CD14-positive monocyte (primary cell): ENCODE measurements at places on chromosomes 5 and 9.
A peak's percentile ranks its signal among the peaks of the same experiment; 100 is the strongest.

DNA sequence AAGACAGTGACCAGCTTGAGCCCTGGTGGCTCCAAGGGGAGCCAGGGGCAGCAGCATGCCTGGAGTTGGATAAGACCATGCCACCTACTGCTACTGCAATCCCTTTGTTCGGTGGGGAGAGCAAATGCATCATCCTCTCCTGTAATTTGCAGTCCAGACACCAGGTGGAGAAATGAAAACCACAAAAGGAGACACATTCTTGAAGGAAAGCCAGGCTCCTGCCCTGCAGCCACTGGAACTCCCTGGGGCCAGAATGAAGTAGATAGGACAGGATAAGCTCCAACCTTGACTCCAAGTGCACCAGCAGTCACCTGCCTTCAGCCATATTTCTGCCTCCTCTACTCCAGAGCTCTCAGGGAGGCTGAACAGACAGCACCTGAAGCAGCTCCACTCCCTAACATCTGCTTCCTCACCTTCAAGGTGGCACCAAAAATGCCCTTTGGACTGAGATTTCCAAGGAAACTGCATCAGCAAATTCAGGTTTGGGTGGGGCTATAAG, 65.1 kb upstream of the IQGAP2 start:
- peak; percentile 47 for DNase-seq

GRCh38 chr5:114477816-114478334, 116.0 kb downstream of the KCNN2 start:
- no peak for DNase-seq

- no peak for DNase-seq
Measured at GRCh38 chr5:19608444-19609002, 379.5 kb downstream of the CDH18 start.

DNA sequence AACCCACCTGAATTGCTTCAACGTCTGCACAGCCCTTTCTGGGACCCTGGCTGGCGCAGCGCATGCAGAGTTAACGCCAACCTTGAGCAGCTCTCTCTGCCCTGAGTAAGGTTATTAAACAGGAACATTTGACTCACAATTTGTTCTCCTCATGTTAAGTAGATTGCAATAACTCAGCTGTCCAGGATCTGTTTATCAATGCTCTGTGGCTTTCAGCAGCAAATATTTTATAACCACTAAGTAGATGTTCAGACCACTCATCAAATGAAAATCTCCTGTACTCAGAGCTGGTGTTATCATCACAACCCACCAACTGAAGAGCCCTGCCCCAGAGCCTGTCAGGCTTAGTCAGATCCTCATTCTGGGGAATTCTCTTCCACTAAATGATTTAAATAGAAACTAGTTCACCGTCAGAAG, 403.0 kb downstream of the ZNF608 start:
- DNase-seq, result no peak

DNA sequence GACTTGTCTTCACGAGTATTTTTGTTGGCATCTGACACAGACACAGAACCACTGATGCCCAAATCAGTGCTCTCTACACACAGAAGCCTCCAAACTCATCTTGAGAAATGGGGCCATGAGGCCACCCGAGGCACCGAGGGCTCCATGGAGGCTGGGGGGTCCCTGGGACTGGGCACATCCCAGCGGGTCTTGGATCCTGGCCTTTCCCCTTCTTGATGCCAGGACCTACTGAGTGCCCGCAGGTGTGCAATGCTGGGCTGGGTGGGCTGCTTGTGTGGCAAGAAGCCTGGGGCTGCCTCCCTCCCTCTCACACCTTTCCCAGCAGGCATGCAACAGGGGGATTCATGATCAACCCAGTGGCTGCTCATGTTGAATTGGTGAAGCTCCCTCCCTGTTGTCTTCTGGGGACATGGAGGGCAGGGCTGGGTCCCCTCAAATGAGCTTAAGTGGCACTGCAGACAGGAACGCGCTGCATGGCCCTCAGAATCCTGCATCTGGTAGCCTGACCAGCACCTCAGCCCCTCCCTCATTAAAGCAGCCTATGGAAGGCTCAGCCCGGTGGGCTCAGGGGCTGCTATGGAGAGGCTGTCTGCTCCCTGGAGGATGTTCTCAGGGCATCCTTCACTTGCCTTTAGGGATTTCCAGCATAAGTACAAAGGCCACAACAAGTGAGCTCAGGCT, 63.7 kb upstream of the SIMC1 start:
- no peak for DNase-seq

GRCh38 chr9:126410229-126410628, 83.6 kb downstream of the MVB12B start:
- no peak for DNase-seq

- no peak for DNase-seq
Measured at GRCh38 chr9:124412228-124412575, 3.0 kb downstream of the PSMB7 start.

GRCh38 chr9:26502311-26502710, 390.3 kb downstream of the CAAP1 start:
- no peak for DNase-seq

DNA sequence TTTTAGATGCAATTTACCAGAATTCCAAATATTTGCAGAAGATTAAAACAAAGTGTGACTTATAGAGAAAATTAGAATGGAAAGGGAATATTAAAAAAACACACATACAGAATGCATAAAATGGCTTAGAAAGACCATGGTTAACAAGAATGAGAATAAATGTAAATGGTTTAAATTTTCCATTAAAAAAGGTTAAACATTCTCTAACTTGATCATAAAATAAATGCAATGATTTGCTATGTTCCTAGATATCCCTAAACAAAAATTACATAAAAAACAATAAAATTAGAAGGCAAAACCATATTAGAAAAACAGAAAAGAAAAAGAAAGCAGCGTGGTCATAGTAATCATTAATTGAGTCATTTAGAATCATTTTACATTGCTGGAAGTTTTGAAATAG, 152.5 kb downstream of the TMEM38B start:
- no peak for DNase-seq

GRCh38 chr5:103461243-103461642, 101.3 kb downstream of the NUDT12 start:
- DNase-seq, result no peak

- DNase-seq, result no peak
Measured at GRCh38 chr9:124370896-124371582, 44.2 kb downstream of the PSMB7 start.

GRCh38 chr5:125891061-125891725, 532.0 kb upstream of the GRAMD2B start:
- DNase-seq, result no peak

GRCh38 chr9:32525709-32526030, 326 bp downstream of the RIGI start:
- no peak for DNase-seq

DNA sequence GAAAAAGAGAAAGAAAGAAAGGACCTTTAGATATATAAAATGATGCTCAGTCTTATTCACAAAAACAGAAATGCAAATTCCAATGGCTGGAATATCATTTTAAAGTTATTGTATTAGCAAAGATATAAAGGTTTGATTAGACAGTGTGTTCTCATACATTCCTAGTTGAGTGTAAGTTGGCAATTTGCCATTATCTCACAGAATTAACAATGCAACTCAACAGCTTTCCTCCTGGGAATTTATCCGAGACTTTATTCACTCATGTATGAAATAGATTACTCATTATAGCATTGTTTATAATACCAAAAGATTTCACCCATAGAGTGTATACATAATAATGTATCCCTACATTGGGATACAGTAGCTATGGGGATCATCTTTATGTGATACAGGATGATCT, 27.1 kb upstream of the MLLT3 start:
- DNase-seq, result no peak

DNA sequence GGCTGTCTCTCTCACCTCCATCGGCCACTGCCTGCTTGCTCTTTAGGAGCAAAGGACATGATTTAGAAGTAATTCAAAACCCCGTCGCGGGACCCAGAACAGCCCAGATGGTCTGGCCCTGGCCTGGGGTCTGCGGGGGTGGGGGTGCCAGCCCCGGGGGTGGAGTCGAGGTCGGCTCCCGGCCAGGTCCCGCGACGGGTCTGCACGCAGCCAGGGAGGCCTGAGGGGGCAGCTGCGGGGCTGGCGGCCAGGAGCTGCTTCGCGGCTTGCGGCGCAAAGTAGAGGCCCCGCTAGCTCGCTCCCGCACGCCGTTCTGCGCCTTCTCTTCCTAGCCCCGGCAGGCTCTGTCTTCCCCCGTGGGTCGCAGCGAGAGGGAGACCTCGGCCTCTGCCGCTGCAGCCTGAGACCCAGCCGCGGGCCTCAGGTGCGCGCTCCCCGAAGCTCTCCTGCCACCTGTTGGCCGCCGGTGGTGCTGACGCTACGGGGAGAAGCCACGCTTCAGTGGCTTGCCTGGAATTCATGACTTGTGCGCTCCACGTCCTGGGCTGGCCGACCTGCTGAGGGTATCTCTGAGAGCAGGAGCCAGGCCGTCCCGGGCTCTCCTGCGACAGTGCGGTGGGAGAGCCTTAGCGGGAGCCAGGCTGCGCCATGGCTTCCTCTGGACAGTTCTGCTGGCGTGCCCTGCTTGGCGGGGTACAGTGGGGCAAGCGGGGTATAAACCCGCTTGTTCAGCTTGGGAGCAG, 157.2 kb upstream of the PITX1 start:
- peak; percentile 51 for DNase-seq

- no peak for DNase-seq
Measured at GRCh38 chr9:109975574-109976295, 195.7 kb downstream of the PALM2AKAP2 start.

- no peak for DNase-seq
Measured at GRCh38 chr9:135951889-135952663, 9.1 kb downstream of the UBAC1 start.

GRCh38 chr5:31990701-31991110, 183.4 kb downstream of the GOLPH3 start:
- DNase-seq, result no peak

DNA sequence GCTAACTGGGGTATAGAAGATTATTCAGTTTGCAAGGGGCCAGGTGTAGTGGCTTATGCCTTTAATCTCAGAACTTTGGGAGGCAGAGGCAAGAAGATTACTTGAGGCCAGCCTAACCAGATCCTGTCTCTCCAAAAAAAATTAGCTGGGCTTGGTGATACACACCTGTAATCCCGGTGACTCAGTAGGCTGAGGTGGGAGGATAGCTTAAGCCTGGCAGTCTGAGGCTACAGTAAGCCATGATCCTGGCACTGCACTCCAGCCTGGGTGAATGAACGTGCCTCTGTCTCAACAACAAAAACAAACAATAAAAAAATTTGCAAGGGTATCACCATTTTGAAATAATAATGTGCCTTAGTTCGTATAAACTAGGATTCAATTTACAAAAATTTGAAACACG, 51.3 kb downstream of the BAAT start:
- DNase-seq, result no peak

DNA sequence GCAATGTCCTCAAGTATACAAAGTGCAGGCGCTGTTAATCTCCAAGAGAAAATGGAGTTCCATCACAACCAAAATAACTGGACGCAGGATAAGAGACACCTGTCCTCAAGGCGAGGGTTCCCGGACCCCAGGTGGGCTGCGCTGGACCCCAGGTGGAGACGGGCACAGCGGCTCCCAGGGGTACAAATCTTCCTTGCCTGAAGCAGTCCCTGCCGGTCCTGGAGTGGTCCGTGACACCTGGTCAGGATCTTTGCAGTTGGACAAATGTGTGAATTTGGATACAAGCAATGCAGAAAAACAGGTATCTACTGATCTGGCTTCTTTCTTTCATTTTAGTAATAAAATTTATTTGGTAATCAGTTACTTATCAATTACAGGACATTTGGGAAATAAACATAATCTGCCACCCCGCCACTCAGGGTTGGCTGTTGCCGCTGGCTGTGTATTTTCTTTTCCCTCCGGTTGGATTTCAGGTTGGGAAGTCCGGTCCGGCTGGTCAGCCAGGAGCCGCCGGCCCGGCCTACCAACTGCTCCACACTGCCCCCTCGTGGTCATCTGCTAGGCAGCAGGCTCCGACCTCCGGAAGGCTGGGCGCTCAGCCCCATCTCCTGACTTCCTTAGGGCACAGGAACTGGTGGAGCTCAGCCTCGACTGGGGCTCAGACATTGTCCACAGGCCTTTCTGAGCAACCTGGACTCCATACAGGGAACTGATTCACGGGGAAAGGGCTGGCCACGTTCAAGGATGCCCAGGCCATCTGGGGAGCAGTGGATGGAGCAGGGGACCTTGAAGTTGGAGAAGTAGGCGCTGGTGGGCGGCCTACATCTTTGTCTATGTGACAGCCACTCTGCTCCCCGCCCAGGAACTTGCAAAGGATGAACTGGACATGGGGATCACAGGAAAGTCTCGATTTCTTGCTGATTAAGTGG, 43.4 kb downstream of the NXNL2 start:
- peak; percentile 70 for DNase-seq

GRCh38 chr9:107975426-107976010, 485.9 kb upstream of the KLF4 start:
- DNase-seq, result no peak
